ENCODE measurements at places on chromosomes 1 and 21.

DNA sequence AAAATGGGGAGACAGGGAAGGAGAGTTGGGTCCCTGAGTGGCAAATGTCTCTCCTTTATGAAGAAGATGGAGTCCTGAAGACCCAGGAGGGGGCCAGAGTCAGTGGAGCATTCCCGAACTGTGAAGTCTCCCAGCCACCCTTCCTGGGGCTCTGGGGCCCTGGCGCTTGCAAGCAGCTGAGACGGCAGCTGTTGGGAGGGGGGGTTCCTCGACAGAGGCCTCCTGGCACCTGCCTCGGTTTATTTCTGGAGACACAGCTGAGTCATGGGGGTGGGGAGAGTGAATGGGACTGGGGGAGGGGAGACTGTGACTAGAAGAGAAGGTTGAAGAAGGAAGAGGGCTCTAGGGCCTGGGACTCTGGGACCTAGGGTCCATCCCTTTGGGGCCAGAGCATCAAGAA, 14.0 kb downstream of the NES start:
- no peak for DNase-seq

DNA sequence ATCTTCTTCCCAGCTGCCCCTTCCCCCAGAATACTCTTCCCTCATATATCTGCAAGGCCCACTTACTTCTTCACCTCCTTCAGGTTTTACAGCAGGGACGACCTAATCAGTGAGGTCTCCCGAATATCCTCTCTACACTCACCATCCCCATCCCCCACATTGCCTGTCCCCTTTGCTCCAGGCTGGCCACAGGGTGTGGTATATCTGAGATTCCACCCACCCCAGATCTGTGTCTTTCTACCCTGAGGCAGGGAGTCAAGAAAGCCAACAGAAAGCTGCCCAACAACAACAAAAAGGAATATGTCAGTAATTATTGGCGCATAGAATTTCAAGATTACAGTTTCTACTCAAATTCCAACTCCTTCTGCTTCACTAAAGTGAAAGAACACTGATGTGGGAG, 30.0 kb upstream of the OPRD1 start:
- DNase-seq: no peak

DNA sequence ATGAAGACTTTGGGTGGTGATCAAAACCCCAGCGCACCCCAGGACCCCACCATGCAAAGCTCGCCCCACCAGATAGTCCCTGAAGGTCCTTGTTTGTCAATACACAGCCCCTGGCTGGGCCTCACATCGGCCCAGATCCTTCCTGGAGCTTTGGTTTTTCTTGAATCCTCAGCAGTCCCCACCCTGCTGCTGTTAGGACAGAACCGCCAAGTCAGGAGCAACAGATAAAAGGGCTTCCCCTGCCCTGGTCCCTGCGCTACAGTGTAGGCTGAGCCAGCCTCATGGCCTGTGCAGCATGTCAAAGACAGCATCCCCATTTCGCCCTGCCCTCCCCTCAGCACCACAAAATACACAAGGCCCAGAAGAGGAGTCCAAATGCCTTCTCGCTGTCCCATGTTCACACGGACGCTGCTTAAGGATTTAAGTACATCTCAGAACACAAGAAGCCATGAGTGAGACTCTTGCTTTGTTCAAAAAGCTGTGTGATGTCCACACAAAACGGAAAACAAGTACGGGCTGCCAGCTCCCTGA, 65.7 kb downstream of the PSMG1 start:
- DNase-seq: no peak

DNA sequence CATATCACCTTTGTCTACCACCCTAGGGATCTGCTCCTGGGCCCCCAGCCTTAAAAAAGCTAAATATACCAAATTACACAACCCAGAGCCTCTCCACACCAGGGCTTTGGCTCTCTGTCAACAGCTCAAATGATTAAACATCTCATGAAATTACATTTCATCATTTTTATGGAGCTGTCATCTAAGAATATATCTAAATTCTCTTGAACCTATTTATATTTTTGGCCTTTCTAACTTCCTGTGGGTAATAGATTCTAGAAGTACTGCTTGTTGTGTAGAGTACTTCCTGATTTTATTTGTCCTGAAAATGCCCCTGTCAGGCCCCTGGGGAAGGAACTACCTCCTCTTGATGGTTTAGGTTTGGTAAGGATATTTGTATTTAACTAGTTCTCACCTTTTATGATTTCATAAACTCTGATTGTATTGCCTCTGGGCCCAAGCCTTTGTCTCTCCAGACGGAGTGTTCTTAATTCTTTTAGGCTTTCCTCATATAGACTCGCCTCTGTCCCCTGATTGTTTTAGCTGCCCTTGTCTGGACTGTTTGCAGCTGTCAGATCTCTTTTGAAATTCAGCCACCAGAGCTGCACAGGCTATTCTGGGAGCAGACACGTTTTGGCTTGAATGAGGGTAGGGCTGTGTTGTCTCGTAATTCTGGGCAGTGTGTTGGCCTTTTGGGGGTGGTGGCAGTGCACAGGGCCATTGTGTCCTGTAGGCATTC, 16.6 kb downstream of the MYOG start:
- DNase-seq: no peak

DNA sequence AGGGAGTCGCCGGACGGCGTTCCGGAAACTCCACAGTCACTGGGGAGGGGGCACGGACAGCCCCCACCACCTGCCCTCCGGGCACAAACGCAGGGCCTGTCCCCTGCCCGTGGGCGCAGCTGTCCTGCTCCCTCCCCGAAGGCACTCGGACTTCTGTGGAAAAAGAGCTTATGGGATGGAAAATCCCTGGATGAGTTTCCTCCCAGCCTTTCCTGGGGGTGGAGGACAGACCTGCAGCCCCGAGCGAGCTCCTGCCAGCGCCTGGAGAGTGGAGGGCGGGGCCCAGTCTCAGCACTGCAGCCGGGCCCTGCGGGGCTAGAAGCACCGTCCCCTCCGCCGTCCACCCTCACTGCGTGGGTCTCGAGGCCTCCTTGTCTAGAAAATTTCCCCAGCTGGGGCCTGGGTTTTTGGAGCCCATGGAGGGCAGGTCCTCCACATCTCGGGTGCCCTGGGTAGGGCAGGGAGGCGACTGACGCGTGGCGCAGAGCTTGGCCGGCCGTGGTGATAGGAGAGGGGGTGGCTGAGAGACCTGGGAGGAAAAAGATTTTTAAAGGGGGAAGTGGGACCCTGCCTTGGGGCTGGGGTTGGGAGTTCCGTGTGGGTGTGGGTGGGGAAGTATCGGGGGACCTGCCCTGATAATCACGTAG, 6.4 kb upstream of the COL6A1 start:
- DNase-seq: no peak

- no peak for DNase-seq
These were observed 43.2 kb downstream of the FMO4 start for GRCh38 chr1:171357179-171357578.

- DNase-seq: no peak
These were observed 178.0 kb downstream of the HHAT start for GRCh38 chr1:210506689-210507088.

DNA sequence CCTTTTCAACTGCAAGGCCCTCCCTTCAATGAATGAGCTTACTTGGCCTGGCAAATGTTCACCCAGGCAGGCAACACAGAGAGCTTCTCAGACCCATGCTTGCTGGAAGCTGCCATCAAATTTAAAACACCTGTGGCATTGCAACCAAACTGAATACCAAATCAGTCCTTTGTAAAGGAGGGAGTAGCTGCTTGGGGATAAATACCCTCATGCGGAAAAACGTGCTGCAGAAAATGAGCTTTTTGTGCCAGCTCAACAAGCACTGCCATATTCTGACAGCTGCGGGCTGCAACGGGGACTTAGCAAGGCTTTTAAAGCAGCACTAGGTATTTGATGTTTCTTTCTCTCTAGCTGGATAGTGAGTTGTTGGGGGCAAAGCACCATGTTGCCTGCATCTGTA, 119.7 kb downstream of the PLPPR4 start:
- no peak for DNase-seq

DNA sequence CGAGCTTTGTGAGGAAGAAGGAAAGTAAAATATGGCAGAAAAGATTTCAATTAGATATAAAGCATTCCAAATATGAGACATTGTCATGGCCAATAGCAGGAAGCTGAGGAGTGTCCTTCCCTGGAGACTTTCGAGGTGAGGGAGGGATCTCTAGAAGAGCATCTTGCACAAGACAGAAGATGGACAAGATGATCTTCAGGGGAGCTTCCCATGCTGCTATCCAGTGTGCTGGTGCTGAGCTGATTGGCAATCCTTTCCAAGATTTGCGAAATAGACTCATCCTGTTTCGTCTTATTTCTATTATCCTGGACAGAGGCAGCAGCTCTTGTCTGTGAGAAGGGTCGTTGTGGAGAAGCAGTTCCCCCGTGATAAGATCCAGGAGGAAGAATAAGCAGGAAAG, 342.0 kb upstream of the CAMK1G start:
- DNase-seq: no peak

DNA sequence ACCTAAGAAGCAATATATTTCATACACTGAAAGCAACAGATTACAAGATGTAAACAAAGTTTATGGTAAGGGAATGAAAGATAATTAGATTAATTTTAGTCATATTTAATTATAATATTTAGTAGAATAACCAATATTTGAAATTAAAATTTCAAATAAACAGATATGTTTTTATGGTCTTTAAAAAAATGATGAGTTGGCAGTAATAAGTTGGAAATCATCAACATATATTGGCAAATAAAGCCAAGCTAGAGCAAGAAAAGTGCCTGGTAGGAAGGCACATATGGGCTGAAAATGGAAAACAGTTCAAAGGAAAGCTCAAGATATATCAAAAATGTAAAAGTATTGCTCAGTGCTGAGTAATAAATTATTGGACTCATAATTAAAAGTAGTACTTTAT, 1274.0 kb downstream of the AMY1C start:
- no peak for DNase-seq

GRCh38 chr1:58763214-58763613, 20.6 kb downstream of the JUN start:
- DNase-seq: no peak

DNA sequence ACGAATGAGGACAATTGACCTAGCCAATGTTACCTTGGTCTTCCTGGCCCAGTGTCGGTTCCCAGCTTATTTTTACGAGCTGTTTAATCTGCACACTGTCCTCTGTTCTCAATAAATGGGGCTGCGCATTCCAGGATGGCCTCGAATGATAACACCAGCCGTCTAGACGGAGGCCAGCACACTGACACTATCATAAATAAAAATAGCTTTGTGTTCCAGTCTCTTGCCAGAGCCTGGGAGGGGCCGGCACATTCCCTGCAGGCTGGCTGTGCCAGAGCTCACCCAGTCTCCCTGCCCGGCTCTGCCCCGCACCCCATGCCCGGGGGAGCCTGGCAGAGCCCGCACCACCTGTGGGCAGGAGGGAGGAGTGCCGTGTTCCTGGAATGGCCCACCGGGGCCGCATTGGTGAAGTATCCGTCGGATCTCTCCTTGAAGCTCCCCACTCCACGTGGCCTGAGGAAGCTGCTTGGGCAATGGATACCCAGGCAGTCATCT, 92.1 kb downstream of the SPSB1 start:
- no peak for DNase-seq

- DNase-seq: no peak
These were observed 13.3 kb downstream of the TRPM2 start for GRCh38 chr21:44366586-44367211.

- DNase-seq: no peak
These were observed 3.6 kb upstream of the SUCO start for GRCh38 chr1:172529304-172529703.

DNA sequence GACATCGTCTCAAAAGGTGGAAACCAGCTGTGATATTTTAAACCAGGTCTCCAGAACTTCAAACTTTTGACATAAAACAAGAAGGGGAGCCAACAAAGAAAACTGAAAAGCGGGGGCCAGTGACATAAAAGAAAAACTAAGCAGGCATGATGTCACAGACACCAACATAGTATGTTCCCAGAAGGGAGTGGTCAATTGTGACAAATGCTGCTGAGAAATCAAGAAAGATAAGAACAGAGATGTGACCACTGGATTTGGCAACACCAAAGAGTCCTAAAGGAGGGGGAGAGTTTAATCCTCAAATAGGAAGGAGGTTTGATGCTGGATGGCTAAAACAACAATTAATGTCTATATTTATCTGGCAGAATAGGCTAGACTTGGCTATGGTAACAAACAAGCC, 2.3 kb upstream of the RNF19B start:
- DNase-seq: no peak

- DNase-seq: no peak
These were observed 27.3 kb downstream of the GPR157 start for GRCh38 chr1:9101510-9102146.

DNA sequence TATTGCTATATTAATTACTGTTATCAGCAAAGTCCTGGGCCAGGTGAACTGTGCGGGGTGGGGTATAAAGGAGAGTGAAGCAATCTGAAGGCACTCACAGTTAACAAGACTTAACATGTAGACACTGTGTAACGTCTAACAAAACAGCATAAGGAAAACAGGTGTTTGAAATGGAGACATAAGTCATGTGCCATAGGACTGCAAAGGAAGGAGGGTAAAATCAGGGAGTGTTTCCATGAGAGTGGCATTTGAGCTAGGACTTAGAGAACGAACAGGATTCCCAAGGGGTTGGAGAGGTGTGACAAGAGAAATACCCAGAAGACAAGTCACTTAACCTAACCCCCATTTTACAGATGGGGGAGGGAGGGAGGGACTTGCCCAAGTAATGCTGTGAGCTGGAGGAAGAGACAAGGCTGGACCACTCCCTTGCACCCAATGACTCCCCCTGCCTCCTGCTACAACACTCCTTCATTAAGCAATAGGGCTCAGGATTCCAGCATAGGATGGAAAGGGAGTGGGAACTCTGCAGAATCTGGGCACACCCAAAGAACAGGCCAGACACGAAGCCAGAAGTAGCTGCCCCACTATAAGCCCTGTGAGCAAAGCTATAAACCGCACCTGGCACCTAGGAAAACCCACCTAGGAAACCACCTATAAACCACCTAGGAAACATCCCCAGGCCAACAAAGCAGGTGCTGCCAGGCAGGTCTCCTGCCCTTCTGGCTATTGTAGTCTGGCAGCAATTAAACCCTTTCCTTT, 6.6 kb downstream of the PEF1 start:
- DNase-seq: no peak
